CD4-positive, alpha-beta memory T cell (primary cell): ENCODE measurements at places on chromosomes 11 and 22.
A peak's percentile ranks its signal among the peaks of the same experiment; 100 is the strongest.

DNA sequence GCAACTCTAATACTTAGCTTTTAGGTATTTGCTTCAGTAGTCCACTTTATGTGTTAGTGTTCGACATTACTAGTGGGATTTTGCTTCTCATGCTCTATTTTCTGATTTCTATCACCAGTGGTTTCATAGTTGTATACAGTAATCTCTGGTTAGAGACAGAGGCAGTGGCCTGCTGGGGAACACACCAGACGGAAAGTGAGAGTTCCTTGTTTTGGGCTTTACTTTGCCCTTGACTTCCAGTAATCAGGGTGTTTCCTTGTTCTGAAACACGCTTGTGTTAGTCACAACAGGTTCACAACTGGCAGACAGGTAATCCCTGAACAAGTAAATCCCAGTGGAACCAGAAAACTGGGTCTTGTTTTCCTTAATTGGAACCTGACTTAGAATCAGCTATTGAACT lies 56.0 kb downstream of the PACS1 start:
- no peak for DNase-seq

GRCh38 chr11:76600124-76600655 lies 70.4 kb downstream of the LRRC32 start:
- DNase-seq: no peak

DNA sequence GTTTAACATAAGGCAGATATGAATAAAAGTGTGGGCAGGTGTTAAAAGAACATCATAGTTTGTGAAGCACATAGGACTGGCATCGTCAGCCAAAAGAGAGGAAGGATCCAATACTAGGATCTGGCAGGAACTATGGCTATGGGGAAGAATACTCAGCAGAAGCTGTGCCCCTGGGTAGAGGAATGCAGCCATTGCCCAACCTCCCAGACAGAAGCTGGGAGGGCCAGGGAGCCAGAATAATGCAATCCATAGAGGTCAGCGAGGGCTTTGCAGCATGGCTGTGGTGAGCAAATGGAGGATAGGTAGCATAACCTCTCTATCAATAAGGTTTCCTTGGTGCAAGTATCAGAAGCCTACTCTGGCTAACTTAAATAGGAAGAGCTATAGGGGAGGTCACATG lies 11.7 kb upstream of the CSTF3 start:
- DNase-seq: no peak

GRCh38 chr22:30186041-30186440 lies 60.5 kb downstream of the LIF start:
- DNase-seq: no peak

DNA sequence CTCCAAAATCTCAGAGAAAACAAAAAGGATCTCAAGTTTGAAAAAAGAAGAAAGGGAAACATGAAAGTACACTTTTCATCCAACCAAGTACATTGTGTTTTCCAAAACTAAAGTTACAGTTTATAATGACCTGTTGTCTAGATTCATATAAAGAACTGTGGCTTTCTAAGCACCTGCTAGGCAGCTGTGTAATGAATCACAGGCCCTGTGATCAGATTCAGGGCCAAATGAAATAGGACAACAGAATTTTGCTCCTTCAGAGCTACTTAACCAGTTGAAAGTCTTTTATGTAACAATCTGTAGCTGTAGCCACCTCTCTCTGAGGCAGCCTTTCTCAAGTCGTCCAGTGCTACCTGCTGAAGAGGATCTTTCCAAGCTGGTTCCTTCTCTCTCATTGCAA lies 960.0 kb upstream of the RAG2 start:
- no peak for DNase-seq

GRCh38 chr11:16783321-16783801 lies 44.9 kb downstream of the C11orf58 start:
- no peak for DNase-seq

- DNase-seq: no peak
Measured at GRCh38 chr11:36475192-36475591, 34.9 kb downstream of the TRAF6 start.

- no peak for DNase-seq
Measured at GRCh38 chr22:28742562-28742962, 723 bp downstream of the HSCB start.

- no peak for DNase-seq
Measured at GRCh38 chr11:62689421-62690183, at the start of gene LRRN4CL. Gene LRRN4CL (minus strand): TSS chr11:62689530. CDS start chr11:62688508, 1,022 bp downstream.

DNA sequence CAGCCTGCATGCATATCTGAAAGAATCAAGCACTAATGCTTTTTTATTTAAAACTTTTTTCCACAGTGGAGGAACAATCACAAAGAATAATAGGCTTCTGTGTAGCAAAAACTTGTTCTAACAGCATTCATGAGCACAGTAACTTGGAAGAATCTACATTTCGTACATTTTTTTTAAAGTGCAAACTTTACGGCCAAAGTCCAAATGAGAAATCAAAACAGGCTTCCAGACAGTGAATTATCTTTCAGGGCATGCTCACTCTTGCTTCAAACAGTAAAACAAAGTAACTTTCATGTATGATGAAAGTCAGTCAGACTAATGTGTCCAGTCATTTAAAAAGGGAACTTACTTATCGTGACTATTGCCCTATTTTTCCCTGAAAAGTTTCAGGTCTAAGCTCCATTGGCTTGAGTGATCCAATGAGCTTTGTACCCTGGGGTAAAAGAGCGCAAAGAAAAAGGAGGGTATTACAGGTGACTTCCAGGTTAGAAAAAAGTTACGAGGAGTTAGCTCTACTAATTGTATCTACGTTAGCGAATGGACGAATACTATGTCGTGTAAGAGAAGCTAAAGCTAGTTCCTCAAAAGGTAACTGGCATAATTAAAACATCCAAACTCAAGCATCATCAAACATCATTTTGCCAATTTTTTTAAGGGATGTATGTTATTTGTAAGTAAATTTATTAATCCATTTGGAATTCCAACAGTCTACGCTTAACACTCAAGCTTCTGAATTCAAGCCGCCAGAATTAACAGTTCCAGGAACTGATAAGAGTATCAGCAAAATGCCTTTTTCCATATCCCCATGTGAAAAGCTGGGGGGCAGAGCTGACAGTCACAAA lies 1.7 kb downstream of the PICALM start:
- DNase-seq: no peak

GRCh38 chr11:47161134-47161854 lies 15.4 kb downstream of the ARFGAP2 start:
- DNase-seq: peak; percentile 55

GRCh38 chr11:69934861-69935494 lies 115.8 kb upstream of the FGF3 start:
- DNase-seq: no peak

DNA sequence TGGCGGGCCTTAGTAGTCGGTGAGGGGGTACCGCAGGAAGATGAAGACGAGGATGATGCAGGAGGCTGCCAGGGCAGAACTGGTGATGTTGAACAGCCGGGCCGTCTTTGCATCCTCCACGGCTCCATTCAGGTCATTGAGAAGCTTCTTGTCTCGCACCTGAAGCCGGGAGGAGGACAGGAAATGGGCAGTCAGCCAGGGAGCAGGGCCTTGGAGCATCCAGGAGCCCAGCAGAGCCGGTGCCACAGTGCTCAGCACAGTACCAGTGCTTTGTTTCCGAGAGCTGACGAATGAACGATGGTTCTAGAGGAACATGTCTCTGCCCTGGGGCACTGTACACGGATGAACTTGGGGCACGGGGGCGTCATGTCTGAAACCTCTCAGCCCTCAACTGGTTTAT lies 15.1 kb downstream of the IFITM10 start:
- DNase-seq: no peak

GRCh38 chr11:32885556-32885955 lies 7.1 kb upstream of the QSER1 start:
- DNase-seq: no peak

DNA sequence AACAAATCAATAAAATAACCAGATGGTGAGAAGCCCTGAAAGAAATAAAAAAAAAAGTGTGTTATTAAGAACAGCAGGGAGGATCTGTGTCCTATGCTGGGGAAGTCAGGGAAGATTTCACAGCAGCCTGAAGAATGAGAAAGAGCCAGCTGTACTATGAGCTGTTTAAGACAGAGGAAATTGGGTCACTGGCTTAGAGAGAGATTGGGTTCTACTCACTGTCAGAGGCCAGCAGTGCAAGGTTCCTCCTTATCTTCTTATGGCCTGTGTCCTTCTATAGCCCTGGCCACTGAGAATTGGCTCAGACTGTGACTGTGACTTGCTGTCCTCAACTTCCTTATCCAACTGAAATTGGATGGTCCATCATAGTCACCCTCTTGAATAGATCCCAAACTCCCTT lies 54.8 kb upstream of the FDX1 start:
- DNase-seq: no peak

GRCh38 chr11:28146123-28146751 lies 38.0 kb downstream of the METTL15 start:
- no peak for DNase-seq

DNA sequence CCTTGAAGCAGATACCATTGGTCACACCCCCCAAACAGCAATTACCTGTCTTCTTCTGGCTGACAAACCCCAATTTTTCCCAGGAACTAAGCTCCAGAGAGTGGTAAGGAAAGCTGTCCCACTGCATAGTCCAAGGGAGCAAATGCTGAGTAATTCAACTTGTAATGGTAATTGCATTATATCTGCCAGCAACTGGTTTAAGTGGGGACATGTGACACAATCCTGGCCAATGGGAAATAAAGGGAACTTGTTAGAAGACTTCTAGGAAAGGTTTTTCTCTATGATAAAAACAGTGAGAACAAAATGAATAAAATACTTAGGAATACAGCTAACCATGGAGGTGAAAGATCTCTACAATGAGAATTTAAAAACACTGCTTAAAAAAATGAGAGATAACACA lies 9.5 kb upstream of the ISX start:
- no peak for DNase-seq

- no peak for DNase-seq
Measured at GRCh38 chr11:13169709-13170108, 107.9 kb upstream of the BMAL1 start.

- DNase-seq: no peak
Measured at GRCh38 chr11:118998388-118998717, 415 bp downstream of the CENATAC start.

GRCh38 chr11:130571519-130571918 lies 123.1 kb downstream of the ADAMTS15 start:
- no peak for DNase-seq

- DNase-seq: no peak
Measured at GRCh38 chr11:87491381-87491780, 453.6 kb downstream of the TMEM135 start.

DNA sequence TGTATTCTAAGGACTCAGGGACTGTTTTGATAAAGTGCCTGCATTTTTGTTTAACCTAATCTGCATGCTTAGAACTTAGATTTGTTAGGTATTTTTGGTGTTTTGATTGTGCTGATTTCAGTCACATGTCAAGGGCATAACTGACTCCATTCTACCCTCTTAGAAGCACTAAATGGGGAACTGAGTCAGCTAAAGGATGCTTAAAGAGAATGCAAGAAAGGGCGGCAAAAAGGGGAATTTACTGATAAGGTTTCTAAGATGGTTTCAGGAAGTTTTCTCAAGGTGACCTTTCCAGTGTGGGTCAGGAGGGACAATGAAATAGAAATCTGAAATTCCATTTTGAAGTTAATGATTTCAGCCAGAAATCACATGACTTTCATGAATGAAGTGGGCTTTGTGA lies 43.0 kb downstream of the MMP20 start:
- no peak for DNase-seq

- DNase-seq: no peak
Measured at GRCh38 chr22:30115705-30116104, 35.4 kb downstream of the HORMAD2 start.

- DNase-seq: no peak
Measured at GRCh38 chr22:17133137-17133536, 12.0 kb upstream of the TMEM121B start.

- DNase-seq: no peak
Measured at GRCh38 chr11:117909611-117910382, 19.4 kb downstream of the TMPRSS13 start.

- DNase-seq: no peak
Measured at GRCh38 chr22:31623592-31624304, 38.3 kb downstream of the PISD start.

DNA sequence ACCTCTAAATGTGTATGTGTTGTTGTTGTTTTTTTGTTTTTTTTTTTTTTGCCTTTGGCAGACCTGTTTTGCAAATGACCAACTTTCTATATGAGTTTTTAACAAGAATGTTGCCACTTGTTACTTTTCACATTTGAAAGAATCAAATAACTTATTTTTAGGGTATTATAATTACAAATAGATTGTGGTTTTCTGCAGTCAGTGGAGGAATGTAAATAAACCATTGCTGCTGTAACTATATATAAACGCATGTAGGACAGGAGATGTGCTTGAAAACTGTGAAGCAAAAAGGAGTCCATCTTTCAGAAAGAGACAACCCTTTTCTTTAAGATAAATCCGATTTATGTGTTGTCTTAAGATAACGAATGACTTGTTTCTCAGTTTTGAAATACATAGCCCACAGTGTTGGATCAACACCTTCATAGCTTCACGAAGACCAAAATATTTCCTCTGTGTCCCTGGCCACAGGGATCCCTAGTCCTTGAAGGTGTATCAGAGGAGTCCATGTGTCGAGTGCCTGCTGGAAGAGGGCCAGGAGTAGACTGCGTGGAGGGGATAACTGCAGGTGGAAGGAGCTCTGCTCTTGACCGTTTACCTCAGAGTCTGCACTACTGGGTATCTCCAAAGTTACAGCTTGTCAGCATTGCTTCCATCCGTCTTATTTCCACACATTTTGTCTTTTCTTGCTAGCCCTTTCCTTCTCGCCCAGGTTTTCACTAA lies 24.7 kb downstream of the TNRC6B start:
- DNase-seq: no peak

DNA sequence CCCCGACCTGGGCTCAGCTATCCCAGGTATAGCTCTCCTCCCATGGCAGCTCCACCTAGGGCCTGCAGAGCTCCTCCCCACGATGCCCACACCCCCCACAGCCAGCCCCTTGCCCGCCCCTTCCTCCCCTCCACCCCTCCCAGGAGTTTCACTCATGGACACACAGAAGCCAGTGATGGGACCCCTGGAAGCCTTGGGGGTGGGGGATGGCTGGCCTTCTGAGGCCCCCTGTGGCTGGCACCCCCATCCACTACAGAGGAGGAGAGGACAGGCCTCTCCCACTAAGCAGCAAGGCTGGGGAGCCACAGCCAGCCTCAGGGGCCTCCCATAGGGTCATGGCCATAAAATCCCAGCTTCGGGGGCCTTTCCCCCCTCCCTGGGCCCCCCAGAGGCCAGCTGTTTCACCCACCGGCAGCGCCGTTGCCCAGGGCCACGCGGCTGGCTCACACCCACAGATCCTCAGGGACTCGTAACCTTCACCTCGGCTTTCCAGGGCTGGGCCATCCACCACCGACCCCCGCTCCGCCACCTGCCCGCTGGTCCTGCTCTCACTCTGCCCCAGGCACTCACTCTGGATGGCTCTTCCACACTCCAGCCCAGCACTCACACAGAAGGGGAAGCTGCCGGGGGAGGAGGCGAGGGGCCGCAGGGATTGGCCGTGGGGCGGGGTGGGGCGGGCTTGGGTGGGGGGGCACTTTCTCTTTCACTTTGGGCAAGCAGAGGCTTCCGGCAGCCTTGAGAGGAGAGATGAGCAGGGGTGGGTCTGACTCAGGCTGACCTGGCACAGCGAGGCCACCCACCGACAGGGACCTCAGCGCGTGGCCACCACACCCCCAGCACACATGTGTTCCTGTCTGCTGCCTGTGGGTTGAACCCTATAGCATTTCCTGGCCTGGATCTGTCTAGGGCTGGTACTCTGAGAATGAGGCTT lies 2.2 kb downstream of the SLC25A22 start:
- DNase-seq: peak; percentile 73

- no peak for DNase-seq
Measured at GRCh38 chr11:96413408-96413807, 23.6 kb downstream of the JRKL start.
